Stimulated activated naive CD4-positive, alpha-beta T cell (primary cell): ENCODE measurements at places on chromosomes 7 and 10.

- no peak for DNase-seq
These were observed 41.4 kb downstream of the EXOC4 start for GRCh38 chr7:133294234-133294633.

DNA sequence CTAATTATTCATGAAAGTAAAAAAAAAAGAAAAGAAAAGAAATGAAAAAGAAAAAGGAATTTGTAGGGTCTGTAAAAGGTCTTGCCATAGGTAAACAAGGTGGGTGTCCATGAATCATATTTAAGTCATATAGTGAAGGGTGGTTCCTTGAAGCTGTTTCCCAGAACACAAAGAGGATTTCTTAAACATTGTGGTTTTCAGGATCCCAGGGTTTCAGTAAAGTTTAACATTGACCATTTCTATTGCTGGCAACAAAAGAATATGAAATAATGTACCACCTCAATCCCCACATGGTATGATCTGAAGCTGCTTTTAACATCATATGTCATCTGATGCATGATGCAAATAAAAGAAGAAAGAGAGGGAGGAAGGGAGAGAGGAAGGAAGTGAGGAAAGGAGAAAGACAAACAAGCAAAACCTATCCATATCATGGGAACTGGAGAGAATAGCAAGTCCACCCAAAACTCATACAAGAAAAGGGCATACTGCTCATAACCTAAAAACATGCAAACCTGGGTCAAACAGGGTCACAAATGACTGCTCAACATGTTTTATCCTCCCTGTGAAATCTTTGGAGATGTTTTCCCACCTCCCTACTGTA lies 663.5 kb downstream of the SORCS1 start:
- no peak for DNase-seq

DNA sequence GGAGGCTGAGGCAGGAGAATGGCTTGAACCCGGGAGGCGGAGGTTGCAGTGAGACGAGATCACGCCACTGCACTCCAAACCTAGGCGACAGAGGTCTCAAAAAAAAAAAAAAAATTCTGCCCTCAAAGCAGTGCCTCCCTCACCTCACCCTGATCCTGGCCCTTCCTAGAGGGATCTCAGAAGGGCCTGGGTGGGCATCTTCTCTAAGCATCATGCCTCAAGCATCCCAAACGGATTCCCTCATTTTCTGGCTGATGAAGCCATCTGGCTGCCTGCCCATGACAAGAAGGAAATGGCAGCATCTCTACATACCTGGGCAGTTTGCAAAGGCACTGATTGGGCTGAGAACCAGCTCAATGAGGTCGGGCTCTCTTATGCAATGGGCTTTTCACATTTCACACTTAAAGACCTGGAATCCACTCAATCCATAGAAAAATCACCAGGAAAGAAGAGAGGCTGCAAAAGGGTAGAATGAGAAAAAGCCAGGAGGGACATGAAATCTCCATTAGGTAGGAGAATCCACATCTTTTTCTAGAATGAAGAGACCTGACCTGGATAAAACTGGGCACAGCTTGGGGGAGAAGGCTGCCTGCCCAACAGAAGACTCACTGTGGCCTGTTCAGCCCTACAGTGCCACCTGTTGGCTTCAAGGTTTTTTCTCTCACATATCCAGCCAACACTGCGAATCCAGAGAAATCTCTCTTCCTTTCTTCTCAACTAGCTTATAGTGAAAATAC lies 48.1 kb downstream of the PDLIM1 start:
- DNase-seq, result no peak

GRCh38 chr10:104657457-104657856 lies 16.4 kb downstream of the SORCS3 start:
- no peak for DNase-seq

DNA sequence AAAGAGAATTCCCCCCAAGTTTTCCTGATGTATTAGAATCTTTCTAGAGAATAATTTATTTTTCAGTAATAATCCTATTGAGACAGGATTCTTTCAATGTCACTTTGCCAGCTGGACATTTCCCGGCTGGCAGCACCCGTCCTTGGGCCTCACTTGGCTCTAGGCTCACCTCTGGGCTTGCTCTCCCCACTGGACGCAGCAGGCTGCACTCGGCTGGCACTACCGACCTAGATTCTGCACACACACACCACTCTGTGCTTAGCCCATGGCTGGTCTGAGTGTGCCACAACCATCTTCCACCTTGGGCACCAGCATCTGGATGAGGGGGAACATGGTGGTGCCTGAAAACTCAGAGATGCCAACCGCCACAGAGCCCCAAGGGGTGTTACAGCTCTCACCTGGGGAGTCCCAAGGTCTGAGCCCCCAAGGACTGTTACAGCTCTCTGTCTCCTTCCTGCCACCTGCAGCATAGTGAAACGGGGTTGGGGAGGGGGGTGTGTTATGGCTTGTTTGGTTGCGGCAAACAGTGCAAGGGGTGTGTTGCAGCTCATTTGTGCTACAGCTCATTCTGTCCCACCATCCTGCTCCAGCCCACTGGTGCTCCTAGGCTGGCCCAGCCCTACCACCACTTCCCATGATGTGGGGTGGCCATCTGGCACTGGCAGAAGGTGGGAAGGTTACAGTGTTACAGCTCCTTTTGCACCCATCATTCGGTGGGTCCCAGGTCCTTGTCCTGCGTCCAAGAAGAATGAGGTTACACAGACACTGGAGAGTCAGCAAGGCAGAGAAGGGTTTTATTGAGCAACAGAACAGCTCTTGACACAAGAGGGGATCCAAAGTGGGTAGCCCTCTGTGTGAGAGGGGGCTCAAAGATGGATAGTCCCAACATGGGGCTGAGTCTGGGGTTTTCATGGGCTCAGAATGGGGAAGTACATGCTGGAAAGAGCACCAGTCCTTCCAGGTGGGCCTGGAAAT lies 2.1 kb downstream of the GALNTL5 start:
- no peak for DNase-seq

DNA sequence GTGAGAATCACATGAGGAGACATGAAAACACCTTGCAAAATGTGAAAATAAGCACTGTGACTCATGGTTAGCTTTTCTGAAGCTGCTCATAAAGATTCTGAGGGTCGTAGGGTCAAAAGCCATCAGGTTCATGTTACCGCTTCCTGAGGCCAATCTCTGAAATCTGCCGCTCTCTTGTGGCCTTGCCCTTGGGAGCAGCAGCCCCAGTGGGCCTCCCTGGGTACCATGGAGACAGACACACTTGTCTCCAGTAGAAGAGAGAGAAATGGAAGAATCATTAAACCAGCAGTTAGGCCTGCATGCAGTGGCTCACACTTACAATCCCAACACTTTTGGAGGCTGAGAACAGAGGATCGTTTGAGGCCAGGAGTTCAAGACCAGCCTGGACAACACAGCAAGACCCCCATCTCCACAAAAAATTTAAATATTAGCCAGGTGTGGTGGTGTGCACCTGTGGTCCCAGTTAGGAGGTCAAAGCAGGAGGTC lies 42.8 kb downstream of the NIPSNAP2 start:
- DNase-seq, result no peak

GRCh38 chr10:71714592-71714991 lies 5.0 kb downstream of the C10orf105 start:
- DNase-seq, result no peak

DNA sequence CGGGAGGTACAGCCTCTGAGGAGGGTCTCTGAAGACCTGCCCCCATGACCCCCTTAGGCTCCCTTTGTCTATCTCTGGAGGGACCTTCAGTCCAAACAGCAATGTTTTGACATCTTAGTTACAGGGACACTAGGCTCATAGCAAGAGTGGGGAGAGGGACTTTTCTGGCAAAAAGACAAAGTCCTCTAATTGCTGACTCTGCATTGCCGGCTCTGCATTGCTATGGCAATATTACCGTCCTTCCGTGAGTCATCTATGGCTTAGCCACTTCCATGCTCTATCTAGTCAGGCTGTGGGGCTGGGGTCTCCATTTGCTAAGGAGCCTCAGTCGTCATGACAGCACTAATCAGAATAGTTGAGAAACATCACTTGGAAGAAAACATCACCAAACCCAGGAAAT lies 952.6 kb downstream of the KCNMA1 start:
- no peak for DNase-seq

GRCh38 chr7:11817111-11817740 lies 14.8 kb downstream of the THSD7A start:
- no peak for DNase-seq

DNA sequence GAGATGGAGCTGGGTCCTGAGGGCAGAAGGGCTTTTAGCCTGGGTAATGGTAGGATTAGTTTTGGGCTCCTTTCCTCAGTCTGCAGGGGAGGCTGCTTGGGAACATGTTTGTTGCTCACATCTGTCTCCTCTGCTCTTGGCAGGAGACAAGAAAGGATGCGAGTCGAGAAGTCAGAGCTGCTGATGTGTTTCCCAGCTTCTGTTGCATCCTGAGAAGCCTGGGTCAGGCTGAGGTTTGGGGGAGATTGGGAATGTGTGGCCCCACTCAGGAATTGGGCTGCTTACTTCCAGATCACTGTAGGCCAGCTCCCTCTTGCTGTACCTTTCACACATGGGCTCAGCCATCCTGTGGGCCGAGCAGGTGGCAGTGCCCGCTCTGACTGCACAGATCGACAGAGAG lies 79.2 kb downstream of the CCNY start:
- DNase-seq, result no peak

DNA sequence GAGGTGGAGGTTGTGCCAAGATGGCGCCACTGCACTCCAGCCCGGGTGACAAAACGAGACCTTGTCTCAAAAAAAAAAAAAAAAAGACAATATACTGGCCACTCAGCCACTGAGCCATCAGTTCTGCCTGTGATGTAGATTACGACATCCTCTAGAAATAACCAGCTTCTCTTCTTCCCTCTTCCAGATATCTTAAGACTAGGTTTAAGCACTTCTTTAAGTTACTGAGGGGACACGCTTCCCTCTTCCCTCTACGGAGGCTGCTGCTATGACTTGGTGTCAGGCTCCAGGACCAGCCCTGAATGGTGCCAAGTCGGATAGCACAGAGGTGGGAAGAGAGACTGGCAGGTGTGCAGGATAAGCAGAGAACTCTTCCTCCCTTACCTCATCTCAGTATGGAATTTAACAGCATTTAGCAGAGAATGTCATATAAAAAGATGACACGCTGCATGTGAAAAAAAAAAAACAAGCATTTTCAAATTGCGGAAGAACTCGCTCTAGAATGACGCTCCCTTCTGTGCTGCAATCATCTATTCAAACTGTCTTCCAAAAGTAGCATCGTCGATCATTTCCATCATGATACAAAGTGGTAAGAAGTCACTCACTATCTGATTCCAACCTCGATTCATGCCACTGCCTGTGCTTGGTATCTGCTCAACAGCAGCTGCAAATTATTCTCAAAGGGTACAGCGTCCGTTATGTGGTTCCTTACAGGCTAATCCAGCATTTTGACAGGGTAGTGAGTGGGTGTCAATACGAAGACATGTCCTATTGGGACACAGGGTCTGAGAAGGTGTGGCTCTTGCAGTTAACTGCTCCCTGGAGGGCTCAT lies 13.8 kb downstream of the DAGLB start:
- DNase-seq, result no peak

DNA sequence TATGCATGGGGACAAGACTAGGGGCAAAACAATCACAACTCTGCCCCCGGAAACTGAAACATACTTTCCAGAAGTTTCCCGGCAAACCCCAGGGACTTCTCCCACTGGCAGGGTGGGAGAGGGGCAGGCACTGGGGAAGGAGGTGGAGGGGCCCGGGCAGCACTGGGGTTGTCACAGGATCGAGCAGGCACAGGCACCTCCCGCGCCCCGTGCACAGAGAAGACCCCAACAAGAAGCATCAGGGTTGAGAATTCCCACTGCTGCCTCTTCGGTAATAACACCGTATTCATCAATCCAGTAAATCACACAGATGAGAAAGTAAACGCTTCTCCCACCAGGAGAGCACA lies 490.5 kb downstream of the PTPRN2 start:
- no peak for DNase-seq

DNA sequence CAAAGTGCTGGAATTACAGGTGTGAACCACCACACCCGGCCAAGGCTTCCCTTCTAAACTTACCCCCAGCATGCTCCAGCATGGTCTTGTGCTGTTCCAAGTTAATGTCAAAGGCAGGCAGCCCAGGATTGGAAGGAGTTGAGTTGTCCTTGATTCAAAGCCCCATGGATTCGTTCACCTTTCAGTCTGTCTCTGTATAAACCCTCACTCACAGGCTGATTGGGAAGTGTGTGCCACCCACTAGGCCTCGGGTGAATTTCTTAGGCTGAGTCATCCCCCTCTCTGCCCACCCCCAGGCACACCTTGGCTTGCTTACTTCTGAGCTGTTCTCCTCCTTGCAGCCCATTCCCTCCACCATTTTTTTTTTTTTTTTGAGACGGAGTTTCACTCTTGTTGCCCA lies 13.3 kb upstream of the PRDX3 start:
- no peak for DNase-seq

DNA sequence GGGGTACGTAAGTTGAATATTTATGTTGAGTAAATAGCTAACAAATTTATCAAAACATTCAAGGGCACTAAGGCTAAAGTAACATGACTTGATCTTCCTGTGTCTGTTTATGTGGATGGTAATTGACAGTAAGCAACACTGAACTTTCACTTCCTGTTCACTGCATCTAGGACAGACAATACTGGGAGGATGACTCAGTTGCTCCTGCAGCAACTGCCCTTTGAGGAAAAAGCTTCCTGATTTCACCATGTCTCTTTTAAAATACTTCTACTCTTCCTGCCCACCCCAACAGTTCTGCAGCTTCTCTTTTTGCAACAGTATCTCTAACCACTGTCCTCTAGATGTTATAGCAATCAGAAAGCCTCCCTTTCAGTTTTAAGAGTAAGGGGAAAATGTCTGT lies 76.6 kb upstream of the HGF start:
- no peak for DNase-seq

GRCh38 chr10:111290649-111291048 lies 213.8 kb downstream of the ADRA2A start:
- no peak for DNase-seq

DNA sequence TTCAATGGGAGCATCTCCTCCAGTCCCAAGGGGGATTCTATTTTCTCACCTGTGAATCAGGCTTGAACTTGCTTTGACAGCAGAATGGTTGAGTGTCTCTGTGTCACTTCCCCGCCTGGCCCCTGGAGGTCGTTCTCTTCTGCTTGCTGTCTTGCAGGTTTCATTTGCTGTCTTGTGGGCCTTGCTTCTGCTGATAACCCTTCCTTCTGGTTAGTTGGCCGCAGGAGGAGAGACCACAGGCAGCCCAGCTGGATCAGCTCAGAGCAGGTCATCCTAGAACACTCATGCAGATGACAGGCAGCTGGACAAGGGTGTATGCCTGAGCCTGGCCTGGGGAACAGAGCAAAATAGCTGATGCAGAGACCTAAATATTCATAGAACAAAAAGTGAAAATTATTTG lies 344.2 kb upstream of the ADARB2 start:
- DNase-seq, result no peak

- no peak for DNase-seq
These were observed 255.7 kb upstream of the PPP2R2D start for GRCh38 chr10:131644864-131645658.
